ENCODE measurements at places on chromosomes 2 and 18. TPM values are rescaled to one million over a fixed set of nuclear protein-coding genes. Genes with fewer than 3 reads are reported as not detected.

DNA sequence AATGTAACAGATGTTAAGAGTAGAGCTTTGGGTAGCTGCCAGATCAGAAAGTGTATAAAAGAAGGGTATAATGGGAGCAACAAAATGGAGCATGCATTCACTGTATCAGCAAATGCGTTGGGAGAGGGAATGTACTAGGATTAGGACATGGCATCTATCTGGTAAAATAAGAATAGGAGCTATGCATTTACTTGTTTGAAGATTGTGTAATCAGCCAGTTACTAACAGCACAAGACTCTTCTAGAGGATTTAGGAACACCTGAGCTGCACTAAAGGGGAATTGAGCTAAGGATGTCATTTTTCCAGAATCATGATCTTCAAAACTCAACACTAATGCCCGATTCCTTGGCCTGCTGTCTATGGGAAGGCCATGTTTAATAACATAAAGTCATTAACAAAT is 394.2 kb upstream of the TNP1 start:
- DNase-seq: no peak

GRCh38 chr2:71457123-71457915 is 4.0 kb downstream of the DYSF start:
- DNase-seq: no peak

GRCh38 chr2:69946351-69947324 is 14.8 kb downstream of the ASPRV1 start:
- DNase-seq: no peak

GRCh38 chr2:68094111-68094510 is 31.3 kb upstream of the C1D start:
- no peak for DNase-seq

DNA sequence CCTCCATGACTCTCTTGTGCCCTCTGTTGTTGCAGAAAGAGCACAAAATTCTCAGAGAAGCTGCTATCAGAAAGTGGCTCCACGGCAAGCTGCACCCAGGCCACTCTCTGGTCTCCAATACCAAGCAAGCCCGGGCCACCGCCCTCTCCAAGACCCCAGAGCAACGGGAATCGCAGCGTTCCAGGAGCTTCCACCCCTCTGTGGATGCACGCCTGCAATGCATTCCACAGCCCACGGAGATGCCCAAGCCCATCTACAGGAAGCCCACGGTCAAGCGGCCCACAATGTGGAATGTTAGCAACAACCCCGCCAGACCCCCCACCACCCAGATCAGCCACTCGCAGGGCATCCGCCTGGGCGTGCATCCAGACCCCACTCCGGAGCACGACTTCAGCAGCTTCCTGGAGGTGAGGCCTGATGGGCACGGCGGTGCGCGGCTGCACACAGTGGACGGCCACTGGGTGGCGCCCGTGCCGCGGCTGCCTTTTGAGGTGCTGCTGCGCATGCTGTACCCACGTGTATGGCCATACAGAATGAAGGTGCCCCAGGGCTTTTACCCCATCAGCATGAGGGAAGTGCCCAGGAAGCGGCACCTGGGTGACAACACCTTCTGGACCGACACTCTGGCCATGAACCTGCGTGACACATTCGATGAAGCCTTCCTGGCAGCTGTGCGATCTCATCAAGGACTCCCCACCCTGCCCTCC is 6.3 kb downstream of the ANKRD53 start:
- DNase-seq: peak; percentile 48

DNA sequence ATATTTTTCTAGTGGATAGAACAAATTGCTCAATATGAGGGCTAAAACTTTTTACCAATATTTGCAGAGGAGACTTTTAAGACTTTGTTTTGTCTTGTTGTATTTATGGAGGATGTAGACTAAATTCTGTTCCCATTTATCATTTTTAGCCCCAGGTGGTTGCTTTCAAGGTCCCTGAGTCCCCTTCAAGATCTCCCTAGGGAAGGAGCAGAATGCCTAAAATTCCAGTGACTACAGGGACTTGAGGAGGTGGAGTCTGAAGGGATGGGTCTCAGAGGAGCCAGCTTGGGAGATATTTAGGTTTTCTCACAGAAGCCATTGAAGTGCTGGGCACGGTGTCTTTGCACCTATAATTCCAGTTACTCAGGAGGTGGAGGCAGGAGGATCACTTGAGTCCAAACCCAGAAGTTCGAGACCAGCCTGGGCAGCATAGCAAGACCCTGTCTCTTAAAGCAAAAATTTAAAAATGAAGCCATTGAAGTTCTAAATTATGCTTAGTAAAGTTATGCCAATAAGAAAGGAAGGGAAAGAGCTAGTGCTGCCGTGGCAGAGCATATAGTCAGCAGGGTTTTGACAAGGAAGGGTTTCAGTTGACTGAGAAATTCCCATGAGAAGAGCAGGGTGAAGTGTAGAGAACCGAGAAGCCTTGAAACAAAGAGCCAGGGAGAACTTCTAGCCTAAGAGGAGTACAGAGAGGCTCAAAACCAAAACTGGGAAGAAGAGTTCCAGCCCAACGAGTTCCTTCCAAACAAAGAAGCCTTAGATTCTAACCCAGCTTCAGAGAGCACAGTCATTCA is 43.4 kb downstream of the COMMD1 start:
- DNase-seq: no peak

GAL3ST2 gene
- total RNA-seq: 0.55 TPM

COLEC12 gene
- total RNA-seq: 0.08 TPM

B3GNT7 gene
- total RNA-seq: 1.6 TPM

CFAP210 gene
- not detected for total RNA-seq

SLC4A5 gene
- 1.2 TPM for total RNA-seq
